Stomach (tissue), 19 donors: ENCODE measurements at places on chromosomes 2 and 18. TPM values are rescaled to one million over a fixed set of nuclear protein-coding genes. Genes with fewer than 3 reads are reported as not detected.

- no peak for DNase-seq
Observed at GRCh38 chr2:96909611-96910021, 39.7 kb upstream of the SEMA4C start.

Gene TMEM185B
- total RNA-seq, result 15.2 TPM

DNA sequence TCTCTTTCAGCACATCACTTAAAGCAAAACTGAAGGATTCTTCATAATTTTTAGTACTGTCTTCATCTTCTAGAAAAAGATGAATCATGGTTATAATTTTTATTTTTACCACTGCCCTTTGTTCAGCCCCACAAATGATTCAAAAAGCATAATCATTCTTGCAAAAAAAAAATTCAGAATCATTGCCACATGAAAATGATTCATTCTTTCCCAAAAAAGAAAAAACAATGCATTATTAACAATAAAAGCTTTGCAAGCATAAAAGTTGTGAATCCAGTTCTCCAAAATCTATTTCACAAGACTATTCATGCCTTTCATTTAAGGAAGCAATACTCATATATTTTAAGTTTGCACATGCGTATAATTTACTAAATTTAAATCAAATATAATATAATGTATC, 204.8 kb downstream of the RBM43 start:
- no peak for DNase-seq

DNA sequence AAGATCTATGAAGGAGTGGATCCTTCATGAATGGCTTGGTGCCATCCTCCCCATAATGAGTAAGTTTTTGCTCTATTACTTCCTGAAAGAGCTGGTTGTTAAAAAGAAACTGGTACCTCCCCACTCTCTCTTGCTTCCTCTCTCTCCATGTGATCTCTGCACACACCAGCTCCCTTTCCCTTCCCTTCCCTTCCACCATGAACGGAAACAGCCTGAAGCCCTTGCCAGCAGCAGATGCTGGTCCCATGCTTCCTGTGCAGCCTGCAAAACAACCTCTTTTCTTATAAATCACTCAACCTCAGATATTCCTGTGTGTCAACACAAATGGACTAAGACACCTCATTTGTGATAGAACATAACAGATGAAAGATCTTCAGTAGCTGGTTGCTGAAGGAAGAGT, 303.5 kb upstream of the ACVR2A start:
- no peak for DNase-seq

Gene ARHGAP25
- 2.8 TPM for total RNA-seq

DNA sequence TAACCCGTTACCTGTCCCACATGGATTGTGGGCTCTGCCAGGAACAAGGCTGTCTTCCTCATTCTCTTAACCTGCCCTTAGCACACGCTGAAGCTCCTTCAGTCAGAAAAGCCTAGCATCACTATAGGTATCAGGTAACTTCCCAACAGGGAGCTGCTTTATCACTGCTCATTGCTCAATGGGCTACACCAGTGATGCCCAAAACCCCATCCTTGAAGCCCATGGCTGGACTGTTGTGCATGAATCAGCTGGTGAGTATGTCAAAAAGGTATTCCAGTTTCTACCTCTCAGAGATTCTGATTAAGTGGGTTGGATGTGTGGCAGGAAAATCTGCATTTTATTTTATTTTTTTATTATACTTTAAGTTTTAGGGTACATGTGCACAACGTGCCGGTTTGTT, 362.2 kb downstream of the LRATD1 start:
- no peak for DNase-seq

DNA sequence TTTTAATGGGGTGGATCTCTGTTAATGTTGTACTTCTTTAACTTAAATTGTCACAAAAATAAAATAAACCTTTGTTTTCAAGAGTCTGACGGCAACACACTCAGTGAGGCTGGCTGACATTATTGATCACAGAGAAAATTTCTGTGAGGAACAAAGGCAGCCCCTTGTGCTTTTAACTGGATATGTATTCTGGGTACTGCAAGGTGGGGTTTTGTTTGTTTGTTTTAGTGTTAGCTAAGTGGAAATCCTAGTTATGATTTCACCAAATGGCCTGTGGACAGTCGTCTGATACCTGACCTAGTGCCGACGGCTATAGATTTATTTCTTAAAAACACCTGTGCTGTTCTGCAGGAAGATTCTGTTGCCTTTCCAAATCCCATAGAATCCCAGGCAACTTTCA, 1329.5 kb upstream of the ZEB2 start:
- no peak for DNase-seq
